ENCODE measurements at places on chromosomes 2 and 18. TPM values are rescaled to one million over a fixed set of nuclear protein-coding genes. Genes with fewer than 3 reads are reported as not detected.

The DYNAP gene
- total RNA-seq: not detected

The FOXD4L1 gene
- under 0.01 TPM for total RNA-seq

The NRP2 gene
- total RNA-seq: 183 TPM

The CMPK2 gene
- 2.2 TPM for total RNA-seq

The APLF gene
- 10.0 TPM for total RNA-seq

The TYMS gene
- 5.3 TPM for total RNA-seq

The C18orf54 gene
- total RNA-seq: 1.8 TPM

The MALL gene
- total RNA-seq: 4.4 TPM

The SERPINB7 gene
- 0.36 TPM for total RNA-seq

The ERLEC1 gene
- total RNA-seq: 95.2 TPM

The IL36A gene
- total RNA-seq: not detected

The KIF5C gene
- total RNA-seq: 0.36 TPM

The TMEM163 gene
- total RNA-seq: under 0.01 TPM

The GDF7 gene
- total RNA-seq: under 0.01 TPM

The CD8B gene
- not detected for total RNA-seq

The SCN3A gene
- total RNA-seq: 0.59 TPM

The LRP1B gene
- not detected for total RNA-seq

The BCL11A gene
- total RNA-seq: 0.29 TPM

The CHMP1B gene
- 63.7 TPM for total RNA-seq

The C2orf78 gene
- not detected for total RNA-seq

The CCDC150 gene
- 8.5 TPM for total RNA-seq

The B3GNT7 gene
- 0.72 TPM for total RNA-seq

The AFF3 gene
- total RNA-seq: 4.3 TPM

The ATL2 gene
- total RNA-seq: 64.4 TPM

The FKBP1B gene
- total RNA-seq: 3.3 TPM

The SIX3 gene
- not detected for total RNA-seq

The PIEZO2 gene
- 46.7 TPM for total RNA-seq

The MEP1B gene
- total RNA-seq: not detected

The TUBA4B gene
- total RNA-seq: not detected

The LIMS3 gene
- 3.2 TPM for total RNA-seq

The SFTPB gene
- not detected for total RNA-seq

The KCTD1 gene
- total RNA-seq: 14.4 TPM

The RRM2 gene
- 7.4 TPM for total RNA-seq

The NT5DC4 gene
- not detected for total RNA-seq

The SLC38A11 gene
- total RNA-seq: not detected

The AKAIN1 gene
- total RNA-seq: not detected
